Liver (tissue), 10 donors: ENCODE measurements at places on chromosomes 11 and 22.

DNA sequence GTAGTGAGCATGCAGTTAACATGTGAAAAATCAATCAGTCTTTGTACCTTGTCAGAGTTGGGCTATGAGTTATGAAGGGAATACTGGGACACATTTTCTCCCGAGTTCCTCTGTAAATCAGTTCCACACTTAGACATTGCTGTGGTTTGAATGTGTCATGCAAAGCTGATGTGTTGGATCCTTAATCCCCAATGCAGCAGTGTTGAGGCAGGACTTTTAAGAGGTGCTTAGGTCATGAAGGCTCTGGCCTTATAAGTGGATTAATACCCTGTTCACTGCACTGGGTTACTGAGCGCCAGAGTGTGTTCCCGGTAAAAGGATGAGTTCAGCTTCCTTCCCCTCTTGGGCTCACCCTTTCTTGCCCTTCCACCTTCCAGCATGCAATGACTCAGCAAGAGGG lies 742.1 kb upstream of the TENM4 start:
- DNase-seq: no peak

DNA sequence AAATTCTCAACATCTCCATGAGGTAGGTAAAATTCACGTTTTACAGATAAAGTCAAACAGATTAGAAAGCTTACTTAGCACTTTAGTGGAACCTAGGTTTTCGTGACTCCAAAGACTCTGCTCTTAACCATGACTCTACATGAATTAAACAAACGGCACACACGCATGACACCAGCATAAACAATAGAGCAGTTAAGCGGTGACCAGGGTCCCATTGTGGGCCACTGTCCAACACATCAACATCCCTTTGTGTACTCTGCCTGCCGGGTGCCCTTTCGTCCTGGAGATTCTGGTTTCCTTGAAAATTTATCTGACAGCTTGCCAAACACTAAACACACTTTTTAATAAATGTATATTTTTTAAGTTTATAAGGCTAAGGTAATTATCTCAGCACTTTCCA lies 941.7 kb downstream of the OPCML start:
- DNase-seq: no peak

DNA sequence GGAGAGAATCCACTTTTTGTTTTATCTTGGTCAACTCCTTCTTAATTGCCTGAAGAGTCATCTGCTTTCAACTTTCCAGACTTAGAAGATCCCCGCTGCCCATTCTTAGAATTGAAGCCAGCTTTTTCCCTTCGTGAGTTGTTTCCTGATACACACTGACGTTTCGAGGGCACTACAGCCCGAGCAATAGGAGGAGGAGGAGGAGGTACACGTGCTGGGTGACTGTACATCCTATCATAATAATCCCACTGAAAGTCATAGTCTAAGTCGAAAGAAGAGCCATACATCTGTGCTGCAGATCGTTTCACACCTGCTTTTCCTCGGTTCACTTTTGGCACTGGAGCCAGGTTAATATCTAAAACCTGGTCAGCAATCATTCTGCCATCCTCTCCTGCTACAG lies 606.1 kb downstream of the DLG2 start:
- DNase-seq: no peak

DNA sequence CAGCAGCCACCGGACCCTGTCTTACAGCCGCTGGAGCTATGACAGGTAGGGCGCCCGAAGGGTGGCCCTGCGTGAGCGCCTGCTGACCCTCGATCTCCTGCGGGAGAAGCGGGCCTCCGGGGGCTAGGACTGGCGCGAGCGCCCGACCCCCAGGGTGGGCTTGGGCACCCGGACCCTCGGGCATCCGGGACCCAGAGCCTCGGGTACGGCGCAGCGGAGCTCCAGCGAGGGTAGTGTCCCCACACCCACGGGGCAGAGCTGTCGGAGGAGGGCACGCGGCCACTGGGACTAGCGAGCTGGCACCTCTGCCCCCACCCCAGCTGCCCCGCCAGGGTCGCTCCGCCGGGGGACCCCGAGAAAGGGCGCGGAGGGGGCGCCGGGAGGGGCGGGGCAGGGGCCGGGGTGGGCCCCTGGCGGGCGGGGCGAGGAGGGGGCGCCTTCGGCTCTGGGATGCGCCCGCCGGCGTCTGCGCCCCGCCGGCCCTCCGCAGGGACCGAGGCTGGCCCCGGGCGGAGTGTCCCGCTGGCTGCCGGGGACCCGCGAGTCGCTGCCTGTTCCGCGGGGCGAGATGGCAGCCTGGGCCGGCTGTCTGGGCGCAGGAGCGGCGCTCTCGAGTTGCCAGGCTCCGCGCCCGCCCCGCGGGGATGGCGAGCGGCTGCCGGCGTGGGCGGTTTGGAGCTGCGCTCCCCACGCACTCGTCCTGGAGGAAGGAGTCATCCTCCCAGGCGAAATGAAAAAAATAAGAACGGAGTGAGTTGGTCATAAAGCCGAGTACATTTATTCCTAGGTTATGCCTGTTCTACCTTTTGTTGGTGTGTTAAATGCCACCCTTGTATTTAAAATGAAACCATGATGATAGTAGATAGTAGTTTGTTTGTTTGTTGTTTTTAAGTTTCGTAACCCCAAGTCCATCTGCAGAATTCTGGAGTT lies 32.4 kb downstream of the EIF3F start:
- DNase-seq: no peak

- no peak for DNase-seq
Observed at GRCh38 chr11:14908214-14908880, 16.3 kb upstream of the CYP2R1 start.

- DNase-seq: no peak
Observed at GRCh38 chr22:50034126-50035081, 21.8 kb upstream of the IL17REL start.

DNA sequence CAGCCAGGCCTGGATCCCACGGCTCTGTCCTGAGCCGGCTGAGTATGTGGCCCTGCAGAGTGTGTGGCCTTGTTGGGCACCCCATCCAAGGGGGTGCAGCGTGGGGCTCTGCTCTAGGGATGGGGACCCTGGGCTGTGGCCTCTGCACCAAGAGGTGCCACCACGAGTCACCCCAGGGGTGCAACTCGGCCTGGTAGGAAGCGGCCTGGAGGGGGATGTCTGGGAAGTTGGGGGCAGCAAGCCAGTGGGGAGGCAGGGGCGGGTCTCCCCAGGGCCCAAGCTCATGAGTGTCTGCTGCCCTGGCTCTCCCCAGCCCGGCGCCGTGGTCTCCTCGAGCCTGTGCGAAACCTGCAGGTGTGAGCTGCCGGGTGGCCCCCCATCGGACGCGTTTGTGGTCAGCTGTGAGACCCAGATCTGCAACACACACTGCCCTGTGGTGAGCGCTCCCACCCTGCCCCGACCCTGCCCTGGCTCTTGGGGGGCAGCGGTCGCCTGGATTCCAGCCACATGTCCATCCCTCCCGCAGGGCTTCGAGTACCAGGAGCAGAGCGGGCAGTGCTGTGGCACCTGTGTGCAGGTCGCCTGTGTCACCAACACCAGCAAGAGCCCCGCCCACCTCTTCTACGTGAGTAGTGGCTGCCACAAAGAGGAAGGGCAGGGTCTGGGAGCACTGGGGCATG lies 24.2 kb upstream of the MUC5B start:
- no peak for DNase-seq

DNA sequence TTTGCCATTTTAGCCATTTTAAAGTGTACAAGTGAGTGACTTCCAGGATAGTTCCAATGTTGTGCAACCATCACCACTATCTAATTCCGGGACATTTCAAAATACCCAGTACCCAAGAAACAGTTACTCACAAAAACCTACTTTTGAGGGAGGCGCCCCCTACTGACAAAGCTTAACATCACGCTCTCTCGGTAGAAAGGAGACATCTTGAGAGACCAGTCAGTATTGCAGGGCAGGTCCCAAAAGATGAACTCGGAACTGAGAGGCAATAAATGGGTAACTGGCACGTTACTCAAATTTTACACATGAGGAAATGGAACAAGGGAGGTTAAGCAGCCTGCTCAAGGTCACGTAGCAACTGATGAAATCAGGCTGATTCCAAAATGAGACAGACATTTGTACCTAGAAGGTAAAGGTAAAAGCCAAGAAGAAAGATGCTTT lies 50.0 kb upstream of the POU2AF1 start:
- no peak for DNase-seq

DNA sequence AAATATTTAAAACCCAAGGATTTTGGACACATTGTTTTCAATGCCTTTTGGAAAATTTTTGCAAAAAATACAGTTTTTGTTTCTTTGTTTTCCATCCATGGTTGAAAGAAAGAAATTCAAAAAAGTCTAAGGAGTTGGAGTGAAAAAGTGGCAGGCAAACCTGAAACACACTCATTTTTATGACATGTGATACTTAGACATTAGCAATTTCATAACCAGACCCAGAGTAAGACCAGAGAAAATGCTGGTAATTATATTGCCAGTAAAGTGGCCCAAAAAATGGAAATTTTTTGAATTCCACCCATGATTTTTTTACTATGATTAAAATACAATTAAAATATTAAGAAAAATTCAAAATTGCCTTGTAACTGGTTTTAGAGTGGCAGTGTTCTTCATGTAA lies 128.2 kb downstream of the SLC17A6 start:
- DNase-seq: no peak
